NCI-H2029 treated with DMSO at 0.1 percent for 48 hours (cell line): ENCODE measurements at places on chromosomes 1 and 21.

- DNase-seq, result no peak
Measured at GRCh38 chr1:110505596-110505995, 13.4 kb downstream of the KCNA10 start.

DNA sequence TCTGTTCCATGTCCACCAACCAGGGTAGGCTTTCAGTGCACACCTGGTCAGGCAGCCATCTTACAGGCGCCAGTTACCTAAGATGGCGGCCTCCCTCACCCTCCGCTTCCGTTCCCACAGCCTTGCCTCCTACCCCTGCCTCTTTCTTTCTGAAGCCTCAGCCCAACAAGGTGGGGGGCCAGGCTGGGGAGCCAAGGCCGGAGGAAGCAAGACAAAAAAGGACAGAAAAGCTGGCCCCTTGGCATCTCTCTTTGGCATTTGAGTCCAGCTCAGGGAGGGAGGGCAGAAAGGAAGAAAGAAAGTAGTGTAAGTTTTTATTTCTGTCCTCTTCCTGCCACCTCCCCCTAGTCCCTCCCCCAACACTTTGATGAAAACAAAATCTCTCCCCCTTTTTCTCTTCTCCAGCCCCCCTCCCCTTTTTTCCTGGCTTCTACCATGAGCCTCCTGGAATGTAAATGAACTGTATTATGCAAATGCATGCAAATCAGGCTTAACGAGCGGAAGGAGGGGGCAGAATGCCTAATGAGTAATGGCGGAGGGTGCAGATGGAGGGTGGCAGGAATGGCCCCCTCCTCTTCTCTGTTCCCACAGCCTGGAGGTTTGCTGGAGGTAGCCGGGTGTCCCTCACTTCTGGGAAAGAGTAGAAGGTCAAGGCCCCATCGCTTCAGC lies 43.8 kb downstream of the RHBG start:
- no peak for DNase-seq

GRCh38 chr1:89703469-89703868 lies 70.5 kb downstream of the LRRC8C start:
- no peak for DNase-seq

GRCh38 chr1:174953285-174954072 lies 46.3 kb upstream of the CACYBP start:
- no peak for DNase-seq

GRCh38 chr1:98119796-98120195 lies 199.0 kb upstream of the DPYD start:
- peak; percentile 75 for DNase-seq
